Cortex of kidney (tissue), 1 donor: ENCODE measurements at places on chromosomes 3 and 15.

DNA sequence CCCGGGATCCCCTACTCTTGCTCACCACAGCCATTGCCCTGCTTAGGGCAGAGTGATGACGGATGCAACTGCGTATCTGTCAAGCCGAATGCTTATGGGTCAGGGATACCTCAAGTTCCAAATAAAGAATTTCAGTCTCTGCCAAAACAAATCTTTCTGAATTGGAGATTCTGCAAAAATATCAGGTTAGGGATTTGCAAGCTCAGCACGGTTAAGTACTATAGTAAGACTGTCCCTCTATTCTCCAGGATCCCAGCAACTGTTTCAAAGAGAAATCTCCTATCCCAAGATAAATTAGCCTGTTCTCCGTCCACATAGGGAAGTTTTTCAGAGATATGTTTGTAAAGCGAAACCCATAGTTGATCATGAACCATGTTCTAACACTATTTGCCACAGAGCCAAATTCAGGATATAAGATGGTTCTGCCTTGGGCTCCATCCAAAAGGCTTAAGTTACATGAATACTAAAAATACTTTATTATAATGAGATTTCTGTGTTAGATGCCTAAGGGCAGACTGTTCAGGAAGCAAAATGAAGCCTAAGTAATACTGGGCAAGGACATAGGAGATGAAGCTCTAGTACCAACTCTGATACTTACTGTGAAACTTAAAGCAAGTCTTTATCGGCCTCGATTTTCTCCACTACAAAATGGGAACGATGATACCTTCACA lies 100.1 kb upstream of the LPP start:
- DNase-seq: no peak

- DNase-seq: no peak
Observed at GRCh38 chr3:148896062-148896461, 31.0 kb downstream of the CPA3 start.

- DNase-seq: no peak
Observed at GRCh38 chr15:38524156-38524555, 40.5 kb downstream of the RASGRP1 start.

DNA sequence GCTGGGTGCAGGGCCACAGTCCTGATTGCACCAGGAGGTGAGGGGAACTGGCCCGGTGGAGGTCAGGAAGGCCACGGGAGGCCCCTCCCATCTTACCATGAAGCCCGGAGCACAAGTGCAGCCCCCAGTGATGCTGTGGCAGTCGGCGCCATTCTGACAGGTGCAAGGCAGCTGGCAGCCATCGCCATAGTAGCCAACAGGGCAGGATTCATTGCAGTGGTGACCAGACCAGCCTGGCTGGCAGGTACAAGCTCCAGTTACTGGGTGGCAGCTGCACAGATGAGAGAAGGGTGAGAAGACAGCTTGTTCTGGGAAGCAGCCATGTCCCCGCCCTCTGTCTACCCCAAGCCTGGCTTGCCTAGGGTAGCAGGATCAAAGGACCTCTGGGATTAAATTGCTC lies 88.2 kb downstream of the RAB11A start:
- DNase-seq: no peak

- no peak for DNase-seq
Observed at GRCh38 chr3:72319194-72320094, 528.8 kb downstream of the SHQ1 start.

DNA sequence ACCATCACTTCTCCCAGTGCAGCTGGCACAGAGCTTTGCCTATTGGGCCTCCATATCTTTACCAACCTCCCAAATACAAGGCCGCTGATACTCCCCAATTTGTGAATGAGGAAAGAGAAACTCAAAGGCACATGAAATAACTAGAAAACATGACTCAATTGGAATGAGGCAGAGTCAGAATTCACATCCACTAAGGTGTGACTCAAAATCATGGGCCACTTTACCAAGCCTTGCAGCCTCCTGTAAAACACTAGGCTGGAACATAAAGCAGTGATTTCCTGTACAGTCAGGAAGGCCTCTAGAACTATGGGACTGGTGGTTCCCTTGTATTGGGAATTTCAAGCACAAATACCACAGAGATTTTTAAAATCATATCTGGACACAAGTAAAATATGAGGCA lies 128.6 kb downstream of the DCLK3 start:
- DNase-seq: no peak

- DNase-seq: no peak
Observed at GRCh38 chr15:73972984-73973682, 19.0 kb downstream of the STOML1 start.

DNA sequence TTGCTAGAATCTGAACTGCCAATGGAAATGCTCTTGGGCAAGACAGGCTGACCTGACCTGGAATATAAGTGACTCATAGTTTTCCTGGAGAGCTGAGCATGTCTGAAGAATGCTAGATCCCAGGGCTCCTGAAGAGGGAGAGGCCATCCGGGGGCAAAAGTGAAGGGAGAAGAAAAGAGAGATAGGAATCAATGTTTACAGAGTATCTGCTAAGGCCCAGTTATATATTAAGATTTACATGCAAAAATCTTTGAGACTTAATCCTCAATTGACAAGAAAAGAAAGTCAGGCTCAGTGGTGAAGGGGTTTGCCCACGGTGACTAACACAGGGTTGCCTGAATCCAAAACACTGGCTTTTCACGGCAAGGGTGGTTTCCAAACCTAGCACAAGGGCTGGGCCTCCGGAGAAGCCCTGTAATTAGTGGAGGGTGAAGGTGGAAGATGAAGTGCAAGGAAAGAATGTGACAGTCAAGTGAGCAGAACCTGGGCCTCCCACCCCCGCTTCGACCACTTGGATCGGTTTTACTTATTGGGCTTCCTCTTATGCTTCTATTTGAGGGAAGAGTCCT lies 91.7 kb upstream of the FGF12 start:
- no peak for DNase-seq

DNA sequence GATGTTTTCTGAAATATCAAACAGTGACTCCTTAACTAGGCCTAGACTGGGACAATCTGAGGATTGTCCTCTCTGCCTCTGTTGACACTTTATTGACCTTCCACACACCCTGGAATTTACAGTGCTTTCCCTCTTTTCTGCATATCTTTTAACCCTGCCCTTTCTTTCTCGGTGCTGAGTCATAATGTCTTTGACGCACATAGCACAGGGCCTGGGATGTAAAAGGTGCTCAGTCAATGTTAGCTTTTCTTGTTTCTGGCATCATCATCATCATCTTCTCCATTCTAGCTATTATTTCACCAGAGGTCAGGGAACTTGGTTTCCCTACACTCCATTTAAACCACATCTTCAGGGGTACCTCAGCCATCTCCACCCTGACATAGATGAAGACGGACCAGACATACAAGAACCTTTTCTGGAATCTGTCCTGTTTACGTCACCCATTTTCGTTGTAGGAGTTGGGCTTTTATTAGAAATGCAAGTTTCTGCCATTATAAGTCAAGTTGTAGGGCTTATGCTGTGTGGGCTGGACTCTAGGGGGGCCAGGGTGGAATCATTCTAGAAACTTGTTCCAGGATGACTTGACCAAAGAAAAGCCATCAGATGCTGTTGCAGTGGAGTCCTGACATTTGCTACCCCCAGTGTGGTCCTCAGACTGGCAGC lies 46.6 kb downstream of the ZBTB38 start:
- no peak for DNase-seq

DNA sequence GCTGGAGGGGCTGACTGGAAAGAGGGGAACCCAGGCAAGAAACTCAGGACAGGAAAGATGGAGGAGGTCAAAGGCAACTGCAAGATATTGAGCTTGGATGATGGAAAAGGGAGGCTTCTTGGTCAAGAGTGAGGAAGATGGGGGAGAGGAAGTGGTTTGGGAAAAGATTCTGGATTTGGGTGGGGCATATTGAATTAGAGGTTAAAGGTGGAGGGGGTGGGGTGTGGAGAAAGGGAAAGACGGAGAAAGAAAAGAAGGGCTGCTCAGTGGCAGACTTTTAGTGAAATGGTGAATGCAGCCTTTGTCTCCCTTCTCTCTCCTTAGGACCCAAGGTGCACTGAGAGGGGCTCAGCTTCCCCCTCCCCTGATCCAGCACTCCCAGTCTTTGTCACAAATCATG lies 655 bp upstream of the FAM3D start:
- DNase-seq: no peak

- no peak for DNase-seq
Observed at GRCh38 chr3:4584456-4585249, 91.5 kb downstream of the ITPR1 start.

DNA sequence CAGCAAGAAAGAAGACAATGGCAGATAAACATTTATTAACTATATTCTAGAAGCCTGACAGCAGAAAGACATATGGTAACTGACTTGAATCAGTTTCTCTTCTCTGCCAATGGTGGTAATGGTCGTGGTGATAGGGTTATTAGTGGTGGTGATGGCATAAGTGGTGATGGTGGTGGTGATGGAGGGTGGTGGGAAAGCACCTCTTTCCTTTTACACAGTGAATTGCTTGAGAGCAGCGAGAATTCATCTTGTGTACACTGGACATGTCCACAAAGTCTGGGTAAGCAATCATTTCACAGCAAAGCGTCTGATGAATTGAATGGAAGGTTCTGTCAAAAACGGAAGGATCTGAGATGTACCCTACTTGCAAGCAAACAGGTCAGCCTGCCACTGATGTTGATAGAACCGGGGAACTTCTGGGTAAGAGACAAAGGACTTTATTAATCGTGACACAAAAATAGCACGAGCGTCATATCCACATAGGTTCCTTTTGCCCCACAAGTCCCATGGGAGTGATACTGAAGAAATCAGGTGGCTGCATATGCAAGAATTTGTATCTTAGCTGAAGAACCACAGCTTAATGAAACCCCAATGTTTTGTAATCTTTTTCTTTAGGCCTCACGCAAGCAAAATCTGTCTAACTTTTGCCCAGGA lies 23.5 kb upstream of the TBC1D5 start:
- DNase-seq: no peak

GRCh38 chr3:108006881-108007331 lies 83.9 kb downstream of the CD47 start:
- no peak for DNase-seq

DNA sequence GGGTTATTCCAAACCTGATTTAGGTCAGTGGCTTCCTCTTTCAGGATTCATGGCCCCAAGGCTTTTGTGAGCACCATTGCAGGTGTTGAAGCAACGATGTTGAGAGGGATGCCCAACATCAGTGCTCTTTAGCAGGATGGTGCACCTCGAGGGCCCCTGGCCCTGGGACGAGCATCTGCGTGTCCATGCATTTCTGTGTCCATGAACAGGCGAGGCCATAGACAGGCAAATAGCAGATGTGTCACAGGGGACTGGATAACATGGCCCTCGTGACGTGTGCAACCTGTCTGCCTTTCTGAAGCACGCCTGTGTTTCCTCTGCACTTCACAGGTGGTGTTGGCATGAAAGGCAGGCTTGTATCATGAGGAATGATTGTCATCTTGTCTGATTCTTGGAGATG lies 132.3 kb downstream of the SNRPN start:
- no peak for DNase-seq

- DNase-seq: no peak
Observed at GRCh38 chr3:115040673-115041286, 106.3 kb downstream of the ZBTB20 start.

DNA sequence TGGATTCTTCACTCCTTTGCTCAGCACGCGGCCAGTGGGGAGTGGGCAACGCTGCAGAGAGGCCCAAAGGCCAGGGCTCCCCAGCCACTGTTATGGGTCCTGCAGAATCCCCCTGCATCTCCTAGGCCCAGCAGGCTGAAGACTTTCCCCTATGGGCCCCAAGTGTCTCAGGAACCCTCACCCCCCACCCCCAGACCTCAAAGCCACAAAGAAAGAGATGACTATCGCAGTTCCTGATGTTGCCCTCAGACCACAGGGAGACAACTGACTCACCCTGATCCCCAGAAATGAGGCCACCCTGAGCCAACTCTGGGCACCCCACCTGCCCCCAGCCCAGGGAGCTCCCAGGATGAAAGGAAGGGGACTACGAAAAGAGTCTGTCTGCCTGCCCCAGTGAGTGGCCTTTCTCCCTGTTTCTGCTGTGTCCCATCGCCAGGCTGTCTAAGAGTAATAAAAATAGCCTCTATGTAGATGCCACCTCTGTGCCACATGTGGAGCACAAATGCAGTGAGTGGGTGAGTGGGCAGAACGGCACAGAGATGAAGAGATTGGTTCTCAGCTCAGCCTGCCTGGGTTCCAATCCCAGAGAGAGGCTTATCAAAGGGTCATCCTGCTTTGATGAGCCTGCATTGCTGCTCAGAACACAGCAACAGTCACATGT lies 283.0 kb downstream of the UACA start:
- no peak for DNase-seq

- no peak for DNase-seq
Observed at GRCh38 chr3:193812078-193812725, 219.2 kb downstream of the OPA1 start.

GRCh38 chr3:188680605-188681004 lies 491.2 kb upstream of the TPRG1 start:
- no peak for DNase-seq

DNA sequence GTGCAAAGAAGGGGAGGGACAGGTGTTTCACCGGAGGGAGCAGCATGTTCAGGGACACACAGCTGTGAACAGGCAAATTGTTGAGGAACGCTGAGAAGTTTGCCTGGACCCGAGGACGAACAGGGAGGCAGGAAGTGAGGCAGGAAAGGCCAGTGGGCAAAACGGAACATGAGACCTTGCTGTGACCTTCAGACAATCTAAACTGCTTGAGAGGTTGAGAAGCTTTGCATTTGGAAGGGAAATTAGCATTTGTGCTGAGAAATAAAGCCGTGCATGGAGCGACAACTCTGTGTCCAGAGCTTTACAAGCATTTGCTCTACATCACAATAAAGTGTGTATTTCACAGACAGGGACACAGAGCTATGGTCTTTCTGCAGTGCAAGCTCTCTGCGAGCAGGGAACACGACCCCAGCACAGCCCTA lies 47.9 kb downstream of the CDC25A start:
- no peak for DNase-seq

- no peak for DNase-seq
Observed at GRCh38 chr3:60282866-60283265, 968.4 kb downstream of the FHIT start.

DNA sequence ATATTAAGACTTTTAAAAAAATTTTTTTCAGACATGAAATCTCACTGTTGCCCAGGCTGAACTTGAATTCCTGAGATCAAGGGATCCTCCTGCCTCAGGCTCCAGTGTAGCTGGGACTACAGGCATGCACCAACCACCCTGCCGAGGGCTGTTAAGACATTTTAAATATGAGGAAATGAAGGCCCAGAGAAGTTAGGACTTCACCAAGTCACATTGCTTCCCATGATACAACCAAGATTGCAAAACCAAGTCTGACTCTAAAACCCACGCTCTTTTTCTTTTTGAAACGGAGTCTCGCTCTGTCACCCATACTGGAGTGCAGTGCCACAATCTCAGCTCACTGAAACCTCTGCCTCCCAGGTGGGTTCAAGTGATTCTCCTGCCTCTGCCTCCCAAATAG lies 28.0 kb downstream of the PTPN9 start:
- DNase-seq: no peak

GRCh38 chr15:77180757-77181156 lies 109.8 kb upstream of the TSPAN3 start:
- no peak for DNase-seq

GRCh38 chr3:57659806-57660439 lies 33.0 kb downstream of the DENND6A start:
- no peak for DNase-seq

GRCh38 chr3:128274837-128275236 lies 121.6 kb downstream of the EEFSEC start:
- DNase-seq: no peak

GRCh38 chr3:109548192-109548938 lies 211.0 kb upstream of the DPPA4 start:
- no peak for DNase-seq

GRCh38 chr3:70383360-70383831 lies 71.0 kb upstream of the MDFIC2 start:
- DNase-seq: no peak

- DNase-seq: no peak
Observed at GRCh38 chr15:42577514-42578031, 2.2 kb downstream of the STARD9 start.

GRCh38 chr3:133832802-133833144 lies 27.2 kb downstream of the SRPRB start:
- DNase-seq: no peak
